ENCODE measurements at places on chromosomes 3 and 15. TPM values are rescaled to one million over a fixed set of nuclear protein-coding genes. Genes with fewer than 3 reads are reported as not detected.
A peak's percentile ranks its signal among the peaks of the same experiment; 100 is the strongest.

GRCh38 chr3:85567071-85567676, 608.4 kb downstream of the CADM2 start:
- H3K4me3 ChIP-seq: no peak overlapping the region
- H3K27me3 ChIP-seq: no peaks in the 10 kb centered on the region
- peak; percentile 40 for DNase-seq
- no peaks in the 10 kb centered on the region for H3K4me1 ChIP-seq

- no peaks in the 10 kb centered on the region for H3K4me1 ChIP-seq
- H3K4me3 ChIP-seq: no peak overlapping the region
- H3K27me3 ChIP-seq: no peaks in the 10 kb centered on the region
- H3K27ac ChIP-seq: no peak overlapping the region
- no peak for DNase-seq
These were observed 14.3 kb upstream of the RHO start for GRCh38 chr3:129514110-129514509.

- no peak for DNase-seq
- H3K4me3 ChIP-seq: no peak overlapping the region
- no peaks in the 10 kb centered on the region for H3K36me3 ChIP-seq
- no peak overlapping the region for H3K27ac ChIP-seq
- no peaks in the 10 kb centered on the region for H3K27me3 ChIP-seq
These were observed 153.7 kb upstream of the GADL1 start for GRCh38 chr3:31048143-31048542.

DNA sequence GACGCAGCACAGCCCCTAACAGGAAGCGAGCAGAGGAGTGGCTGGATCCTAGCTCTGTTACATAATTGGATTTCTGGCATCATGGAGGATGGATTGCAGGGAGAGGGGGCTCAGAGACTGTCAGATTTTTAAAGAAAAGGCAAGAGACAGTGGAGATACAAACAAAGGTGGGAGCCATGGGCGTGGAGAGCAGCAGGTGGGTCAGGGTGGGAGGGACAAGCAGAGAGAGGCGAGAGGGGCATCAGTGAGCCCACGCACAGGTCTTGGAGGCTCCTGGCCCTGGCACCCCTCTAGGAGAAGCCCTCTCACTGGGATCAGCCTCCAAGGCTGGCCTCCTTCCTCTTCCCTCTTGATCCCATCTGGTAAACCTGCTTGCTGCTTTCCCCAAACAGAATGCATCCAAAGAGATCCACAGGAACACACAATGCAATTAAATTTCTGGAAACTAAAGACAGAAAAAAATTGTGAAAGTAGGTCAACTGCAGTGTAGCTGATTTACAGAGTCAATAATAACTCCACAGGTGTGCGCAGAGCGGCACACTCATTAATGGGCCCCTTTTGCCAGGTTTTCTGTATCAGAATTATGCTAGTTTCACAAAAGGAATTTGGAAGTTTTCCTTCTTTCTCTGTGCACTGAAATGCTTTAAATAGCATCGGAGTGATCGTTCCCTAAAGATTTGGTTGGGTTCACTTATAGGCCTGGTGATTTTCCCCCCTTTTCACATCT, 66.1 kb downstream of the LSM3 start:
- no peaks in the 10 kb centered on the region for H3K27me3 ChIP-seq
- H3K27ac ChIP-seq: no peak overlapping the region
- no peak for DNase-seq
- no peaks in the 10 kb centered on the region for H3K4me1 ChIP-seq
- no peak overlapping the region for H3K4me3 ChIP-seq

DNA sequence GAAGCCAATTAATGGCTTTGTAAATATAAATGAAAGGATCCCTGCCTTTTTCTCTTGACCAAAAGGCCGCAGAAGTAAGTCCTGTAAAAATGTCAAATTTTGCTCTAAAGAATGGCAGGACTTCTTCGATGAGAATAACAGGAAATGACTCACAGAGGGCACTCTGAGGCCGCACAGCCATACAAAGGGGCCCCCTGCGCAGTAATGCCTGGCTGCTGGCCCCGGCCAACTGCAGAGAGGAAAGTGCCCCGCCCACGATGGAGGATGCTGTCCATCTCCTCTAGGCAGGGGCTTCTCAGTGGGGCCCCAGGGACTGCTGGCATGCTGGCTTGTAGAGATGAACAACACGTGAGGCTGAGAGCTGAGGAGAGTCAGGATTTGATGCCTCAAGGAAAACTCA, 18.1 kb upstream of the SCN10A start:
- DNase-seq: peak; percentile 9
- H3K4me3 ChIP-seq: no peak overlapping the region
- no peaks in the 10 kb centered on the region for H3K36me3 ChIP-seq
- peaks cover 4% of the 10 kb centered on the region for H3K4me1 ChIP-seq
- no peak overlapping the region for H3K27ac ChIP-seq

DNA sequence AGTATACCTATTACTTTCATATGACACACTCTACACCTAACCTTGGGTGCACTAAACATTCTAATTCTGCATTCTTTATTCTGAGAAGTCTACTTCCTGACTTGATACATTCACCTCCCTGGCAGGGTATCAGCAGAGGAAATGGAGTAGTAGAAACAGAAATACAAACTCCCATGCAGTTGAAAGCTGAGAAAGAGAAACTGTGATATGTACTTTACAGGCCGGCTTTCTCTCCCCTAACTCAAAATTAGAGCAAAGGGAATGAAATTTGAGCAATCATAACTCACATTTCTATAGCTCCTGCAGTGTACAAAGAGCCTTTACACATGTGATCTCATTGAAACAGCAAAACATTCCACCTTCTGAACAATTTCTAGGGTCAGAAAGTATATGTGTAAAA, 135.5 kb upstream of the COL8A1 start:
- no peaks in the 10 kb centered on the region for H3K27me3 ChIP-seq
- H3K27ac ChIP-seq: no peak overlapping the region
- no peaks in the 10 kb centered on the region for H3K36me3 ChIP-seq

- no peak for DNase-seq
- H3K36me3 ChIP-seq: no peaks in the 10 kb centered on the region
- H3K27ac ChIP-seq: no peak overlapping the region
- H3K4me3 ChIP-seq: no peak overlapping the region
- no peaks in the 10 kb centered on the region for H3K27me3 ChIP-seq
These were observed 1361.4 kb upstream of the GBE1 start for GRCh38 chr3:83122774-83123350.

- H3K36me3 ChIP-seq: no peaks in the 10 kb centered on the region
- H3K4me3 ChIP-seq: no peak overlapping the region
- no peaks in the 10 kb centered on the region for H3K27me3 ChIP-seq
These were observed 229.5 kb upstream of the ROPN1 start for GRCh38 chr3:124221422-124221821.

- DNase-seq: no peak
- peaks cover 5% of the 10 kb centered on the region for H3K4me1 ChIP-seq
- H3K36me3 ChIP-seq: no peaks in the 10 kb centered on the region
- H3K27me3 ChIP-seq: no peaks in the 10 kb centered on the region
- H3K27ac ChIP-seq: no peak overlapping the region
These were observed 26.6 kb downstream of the ALDH1L1 start for GRCh38 chr3:126153695-126154360.

DNA sequence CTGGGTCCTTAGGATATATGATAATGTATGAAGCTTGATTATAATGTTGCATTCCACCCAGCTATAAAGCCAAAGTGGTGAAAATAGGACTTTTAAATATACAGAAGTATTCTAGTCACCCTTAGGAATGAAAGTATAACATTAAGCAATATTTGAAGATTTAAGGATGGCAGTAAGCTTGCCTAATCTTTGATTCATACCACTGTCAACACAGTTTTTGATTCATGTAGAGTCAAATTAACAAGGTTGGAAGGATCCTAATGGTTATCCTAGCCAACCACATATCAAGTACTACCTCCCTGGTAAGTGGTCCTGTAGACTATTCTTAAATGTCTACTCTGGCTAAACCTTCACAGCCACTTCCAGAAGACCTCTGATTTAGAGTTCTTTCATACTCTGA, 18.6 kb downstream of the ARIH1 start:
- no peak overlapping the region for H3K27ac ChIP-seq
- no peak overlapping the region for H3K4me3 ChIP-seq
- no peak for DNase-seq
- H3K4me1 ChIP-seq: peaks cover 66% of the 10 kb centered on the region

DNA sequence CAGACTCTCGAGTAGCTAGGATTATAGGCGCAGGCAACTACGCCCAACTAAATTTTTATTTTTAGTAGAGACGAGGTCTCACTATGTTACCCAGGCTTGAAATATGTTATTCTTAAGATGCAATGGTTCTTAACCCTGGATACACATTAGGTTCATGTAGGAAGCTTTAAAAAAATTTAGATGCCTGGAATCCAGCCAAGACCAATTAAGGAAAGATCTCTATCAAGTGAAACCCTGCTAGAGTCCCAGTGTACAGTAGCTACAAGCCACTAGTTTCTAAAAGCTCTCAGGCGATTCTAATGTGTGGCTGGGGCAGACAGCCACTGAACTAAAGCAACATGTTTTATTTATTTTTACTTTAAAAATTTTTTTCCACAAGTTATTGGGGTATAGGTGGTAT, 33.2 kb downstream of the TRIM69 start:
- DNase-seq: no peak
- no peaks in the 10 kb centered on the region for H3K36me3 ChIP-seq
- H3K27me3 ChIP-seq: no peaks in the 10 kb centered on the region
- H3K4me1 ChIP-seq: no peaks in the 10 kb centered on the region

DNA sequence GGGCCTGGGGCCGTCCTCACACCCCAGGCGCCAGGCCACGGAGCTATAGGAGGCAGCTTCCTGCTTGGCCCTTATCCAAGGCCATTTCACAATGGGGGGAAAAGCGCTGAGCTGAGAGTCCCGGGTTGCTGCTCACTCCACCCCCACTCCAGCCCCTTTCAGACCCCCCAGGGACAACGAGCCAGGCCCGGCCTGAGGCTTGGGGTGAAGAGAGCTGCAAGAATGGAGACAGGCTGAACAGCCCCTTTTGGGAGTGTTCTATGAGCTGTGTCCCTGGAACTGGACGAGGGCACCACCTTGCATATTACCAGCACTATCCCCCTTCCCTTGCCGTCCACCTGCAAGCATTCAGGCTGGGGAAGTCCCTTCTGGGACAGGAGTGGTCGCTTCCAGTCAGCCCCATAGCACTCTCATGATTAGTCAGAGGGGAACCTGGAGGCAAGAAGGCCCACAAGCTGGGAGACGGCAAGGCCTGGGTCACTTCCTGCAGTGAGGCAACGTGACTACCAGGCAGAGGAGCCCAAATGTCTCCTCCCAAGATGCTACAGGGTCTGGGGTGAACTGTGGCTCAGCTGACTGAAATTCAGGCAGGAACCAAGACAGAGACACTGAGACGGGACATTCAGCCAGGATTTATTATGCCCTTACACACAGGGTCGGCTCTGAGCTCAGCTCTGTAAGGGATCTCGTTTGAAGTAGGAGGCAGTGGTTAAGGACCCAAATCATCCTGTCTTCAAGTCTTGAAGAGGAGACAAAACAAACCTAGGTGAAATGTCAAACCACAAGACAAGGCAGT, 8.6 kb upstream of the SRP14 start:
- peak overlapping the region; percentile 15 for H3K27ac ChIP-seq
- DNase-seq: peak; percentile 61
- H3K36me3 ChIP-seq: no peaks in the 10 kb centered on the region

- no peak overlapping the region for H3K27ac ChIP-seq
- H3K27me3 ChIP-seq: no peaks in the 10 kb centered on the region
- H3K36me3 ChIP-seq: no peaks in the 10 kb centered on the region
- no peak for DNase-seq
- H3K4me1 ChIP-seq: peaks cover 2% of the 10 kb centered on the region
- no peak overlapping the region for H3K4me3 ChIP-seq
These were observed 5.5 kb upstream of the SPG11 start for GRCh38 chr15:44668921-44669320.

GRCh38 chr3:60333710-60334109, 917.5 kb downstream of the FHIT start:
- DNase-seq: no peak
- no peak overlapping the region for H3K4me3 ChIP-seq

- no peak overlapping the region for H3K4me3 ChIP-seq
- no peaks in the 10 kb centered on the region for H3K27me3 ChIP-seq
- DNase-seq: no peak
- peaks cover 14% of the 10 kb centered on the region for H3K4me1 ChIP-seq
- no peak overlapping the region for H3K27ac ChIP-seq
These were observed 37.7 kb downstream of the ABHD5 start for GRCh38 chr3:43728476-43728875.

DNA sequence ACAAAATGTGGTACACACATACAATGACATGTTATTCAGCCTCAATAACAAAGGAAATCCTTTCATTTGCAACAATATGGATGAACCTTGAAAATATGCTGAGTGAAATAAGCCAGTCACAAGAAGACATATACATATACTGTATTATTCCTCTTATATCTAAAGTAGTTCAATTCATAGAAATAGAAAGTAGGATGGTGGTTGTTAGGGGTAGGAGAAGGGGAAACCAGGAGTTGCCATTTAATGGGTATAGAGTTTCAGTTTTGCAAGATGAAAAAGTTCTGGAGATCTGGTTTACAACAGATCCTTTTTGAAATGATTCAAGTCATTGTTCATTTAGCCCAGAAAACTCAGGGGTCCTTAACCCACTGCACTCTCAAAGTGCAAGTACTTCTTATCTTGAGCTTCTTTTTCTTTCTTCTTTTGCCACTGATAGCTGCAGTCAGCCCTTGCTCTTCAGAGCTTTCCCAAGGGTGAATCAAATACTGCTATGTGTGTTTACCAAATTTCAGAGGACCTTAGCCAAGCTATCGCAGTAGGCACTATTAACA, 208.0 kb upstream of the EOMES start:
- H3K4me3 ChIP-seq: no peak overlapping the region
- H3K27me3 ChIP-seq: no peaks in the 10 kb centered on the region
- no peaks in the 10 kb centered on the region for H3K4me1 ChIP-seq
- no peak for DNase-seq
- no peaks in the 10 kb centered on the region for H3K36me3 ChIP-seq

GRCh38 chr3:113630956-113631542, 65.4 kb downstream of the USF3 start:
- no peaks in the 10 kb centered on the region for H3K36me3 ChIP-seq
- no peak for DNase-seq
- H3K27me3 ChIP-seq: no peaks in the 10 kb centered on the region

- no peaks in the 10 kb centered on the region for H3K27me3 ChIP-seq
- peaks cover 26% of the 10 kb centered on the region for H3K4me1 ChIP-seq
- DNase-seq: no peak
- no peak overlapping the region for H3K27ac ChIP-seq
- no peaks in the 10 kb centered on the region for H3K36me3 ChIP-seq
These were observed 86.9 kb upstream of the PLXNA1 start for GRCh38 chr3:126896067-126896441.

- H3K4me3 ChIP-seq: no peak overlapping the region
- H3K4me1 ChIP-seq: no peaks in the 10 kb centered on the region
- H3K27ac ChIP-seq: no peak overlapping the region
- H3K36me3 ChIP-seq: no peaks in the 10 kb centered on the region
- no peak for DNase-seq
- no peaks in the 10 kb centered on the region for H3K27me3 ChIP-seq
These were observed 421.7 kb downstream of the TUSC7 start for GRCh38 chr3:117131259-117131658.

GRCh38 chr15:90576711-90577389, 47.1 kb downstream of the CRTC3 start:
- no peaks in the 10 kb centered on the region for H3K27me3 ChIP-seq
- no peak for DNase-seq
- H3K4me1 ChIP-seq: peaks cover 2% of the 10 kb centered on the region
- no peak overlapping the region for H3K27ac ChIP-seq

CATSPER2 gene
- 8.3 TPM for total RNA-seq

FANCD2OS gene
- not detected for total RNA-seq

EEF1AKMT4 gene
- total RNA-seq: 3.0 TPM

WDR93 gene
- total RNA-seq: 0.66 TPM

NGRN gene
- total RNA-seq: 27.8 TPM

ACTRT3 gene
- total RNA-seq: not detected

ALDH1A2 gene
- total RNA-seq: 1.6 TPM

USP8 gene
- total RNA-seq: 32.4 TPM

GMPS gene
- 20.2 TPM for total RNA-seq

DGKG gene
- total RNA-seq: 16.2 TPM

CEMIP gene
- 1.6 TPM for total RNA-seq

ITIH3 gene
- total RNA-seq: not detected

SKOR1 gene
- 0.78 TPM for total RNA-seq

PRR20G gene
- total RNA-seq: not detected

Data from body of pancreas (tissue), 4 donors.